ENCODE measurements at places on chromosomes 11 and 22.
A peak's percentile ranks its signal among the peaks of the same experiment; 100 is the strongest.

DNA sequence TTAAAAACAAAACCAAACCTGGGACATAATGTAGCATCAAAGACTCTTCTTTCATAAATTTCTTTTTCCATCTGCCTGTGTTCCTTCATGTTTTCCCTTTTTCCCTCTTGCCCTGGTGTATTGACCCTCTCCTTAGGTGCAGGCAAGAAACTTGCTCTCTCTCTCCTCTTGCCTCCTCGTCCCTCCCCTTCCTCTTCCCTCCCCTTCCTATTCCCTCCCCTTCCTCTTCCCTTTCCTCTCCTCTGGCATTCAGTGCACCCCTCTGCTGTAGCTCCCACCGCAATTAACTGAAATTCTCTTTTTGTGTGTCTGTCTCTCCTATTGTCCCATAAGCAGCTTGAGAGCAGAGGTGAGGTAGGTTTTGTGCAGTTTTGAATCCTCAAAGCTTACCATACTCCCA is 49.9 kb downstream of the CSF2RB start:
- no peak for DNase-seq

DNA sequence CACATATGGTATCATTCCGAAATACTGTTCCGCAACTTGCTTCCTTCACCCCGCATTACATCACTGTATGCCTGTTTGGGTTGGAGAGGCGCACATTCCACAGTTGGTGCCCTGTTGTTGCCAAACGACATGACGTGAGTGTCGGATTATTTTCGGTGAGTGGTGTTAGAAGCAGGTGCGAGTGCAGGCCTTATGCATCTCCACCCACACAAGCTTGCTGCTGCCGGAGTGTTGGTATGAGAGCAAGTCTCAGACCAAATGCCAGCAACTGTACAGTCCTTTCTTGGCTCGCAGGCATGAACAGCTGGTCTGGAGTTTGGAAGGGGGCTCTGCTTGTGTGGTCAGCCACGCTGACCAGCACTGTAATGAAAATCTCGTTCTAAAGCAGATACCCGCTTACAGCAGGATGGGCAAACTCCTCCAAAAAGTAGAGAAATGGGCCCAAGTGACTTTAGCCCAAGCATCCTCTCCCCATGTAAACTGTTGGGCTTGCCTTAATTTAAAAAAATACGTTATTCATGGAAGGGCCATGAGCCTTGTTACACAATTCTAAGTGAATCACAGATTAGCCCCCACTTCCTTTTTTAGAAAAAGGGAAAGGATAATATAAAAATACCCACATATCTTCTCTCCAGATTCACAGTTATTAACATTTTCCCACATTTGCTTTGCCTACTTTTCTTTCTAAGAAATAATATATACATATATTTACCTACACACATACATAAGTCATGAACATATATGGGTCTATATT is 48.7 kb upstream of the OR9Q1 start:
- DNase-seq, result no peak

- DNase-seq, result no peak
These were observed 67.9 kb downstream of the CYB5R2 start for GRCh38 chr11:7605186-7605943.

DNA sequence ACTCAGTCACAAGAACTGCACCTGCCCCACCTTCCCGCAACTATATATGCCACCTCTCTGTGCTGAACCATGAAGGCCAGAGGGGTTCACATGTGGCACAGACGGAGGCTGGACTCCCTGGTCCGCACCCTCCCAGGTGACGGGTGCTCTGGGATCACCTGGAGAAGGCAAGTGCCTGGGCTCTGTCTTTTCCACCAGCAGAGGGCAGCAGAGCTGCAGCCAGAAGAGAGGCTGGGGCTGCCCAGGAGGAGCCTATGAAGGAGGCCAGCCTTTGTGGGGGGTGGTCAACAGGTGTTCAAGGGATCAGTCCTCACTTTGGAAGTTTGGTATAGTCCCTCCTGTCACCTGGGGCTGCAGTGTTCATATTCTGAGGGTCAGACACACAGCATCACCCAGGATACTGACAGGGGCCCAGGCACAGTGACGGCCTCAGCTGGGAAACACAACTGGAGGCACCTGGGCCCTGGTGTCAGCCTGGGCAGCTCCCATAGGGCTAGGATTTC is 39.2 kb upstream of the IGLL5 start:
- peak; percentile 42 for DNase-seq

GRCh38 chr22:28817919-28818859 is 17.8 kb upstream of the XBP1 start:
- no peak for DNase-seq

- DNase-seq, result peak; percentile 36
These were observed 101.1 kb downstream of the ATXN10 start for GRCh38 chr22:45772743-45773142.

- no peak for DNase-seq
These were observed 39.5 kb downstream of the ELFN2 start for GRCh38 chr22:37387793-37388192.

DNA sequence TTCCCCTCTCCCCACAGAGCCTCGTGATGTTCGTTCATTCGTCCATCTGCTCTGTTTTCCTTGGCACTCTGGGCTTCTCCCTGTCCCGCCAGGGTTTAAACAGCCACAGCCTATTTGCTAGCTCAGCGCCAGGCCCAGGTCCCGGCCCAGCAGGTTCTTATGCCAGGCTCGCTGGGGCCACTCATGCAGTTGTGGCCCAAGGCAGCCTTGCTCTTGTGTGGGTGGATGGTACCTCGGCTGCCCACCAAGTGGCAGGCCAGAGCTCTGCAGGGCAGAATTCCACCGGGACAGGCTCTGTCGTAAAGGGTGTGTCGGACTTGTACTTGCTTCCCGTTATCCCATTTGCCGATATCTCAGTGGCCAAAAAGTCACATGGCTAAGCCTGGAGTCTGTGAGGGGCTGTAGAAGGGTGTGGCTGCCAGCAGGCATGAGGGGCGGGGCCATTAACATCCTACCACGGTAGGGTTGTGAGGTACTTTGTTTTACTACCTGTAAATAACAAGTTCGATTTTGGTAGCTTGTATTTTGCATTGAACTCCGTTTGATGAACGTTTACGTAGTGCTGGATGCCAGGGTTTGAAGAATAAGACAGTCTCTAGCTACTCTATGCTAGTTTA is 7.9 kb downstream of the FAM118A start:
- DNase-seq, result no peak

DNA sequence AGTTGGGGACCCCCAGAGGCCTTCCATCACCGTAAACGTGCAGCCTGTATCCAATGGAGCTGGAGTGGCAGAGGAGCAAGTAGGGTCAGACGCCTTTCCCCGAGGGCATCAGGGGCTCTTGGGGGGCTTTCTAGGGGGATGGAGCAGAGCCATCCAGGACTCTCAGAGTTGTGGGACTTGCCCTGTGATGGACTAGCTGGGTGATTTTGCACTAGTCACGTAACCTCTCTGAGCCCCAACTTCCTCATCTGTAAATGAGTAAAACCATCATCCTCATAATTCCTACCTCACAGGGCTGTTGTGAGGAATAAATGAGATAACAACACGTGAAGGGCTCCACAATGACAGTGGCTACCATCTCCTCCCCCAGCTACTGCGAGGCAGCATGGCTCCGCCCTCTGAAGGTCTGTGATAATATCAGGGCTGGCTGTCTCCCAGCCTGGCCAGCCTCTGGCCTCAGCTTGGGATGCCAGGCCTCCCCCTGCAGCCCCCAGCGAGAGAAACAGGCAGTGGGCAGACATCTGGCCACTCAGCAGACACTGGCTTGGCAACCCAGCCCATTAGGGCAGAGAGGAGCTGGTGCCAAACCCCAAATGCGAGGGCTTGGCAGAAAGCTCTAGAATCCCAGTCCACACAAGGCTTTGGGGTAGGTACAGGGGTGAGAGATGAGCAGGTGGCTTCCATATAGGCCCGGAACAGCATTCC is 6.7 kb downstream of the USP2 start:
- no peak for DNase-seq

GRCh38 chr11:74226907-74227306 is 55.8 kb downstream of the PPME1 start:
- no peak for DNase-seq

- no peak for DNase-seq
These were observed 11.3 kb downstream of the GGTLC2 start for GRCh38 chr22:22655452-22656290.

DNA sequence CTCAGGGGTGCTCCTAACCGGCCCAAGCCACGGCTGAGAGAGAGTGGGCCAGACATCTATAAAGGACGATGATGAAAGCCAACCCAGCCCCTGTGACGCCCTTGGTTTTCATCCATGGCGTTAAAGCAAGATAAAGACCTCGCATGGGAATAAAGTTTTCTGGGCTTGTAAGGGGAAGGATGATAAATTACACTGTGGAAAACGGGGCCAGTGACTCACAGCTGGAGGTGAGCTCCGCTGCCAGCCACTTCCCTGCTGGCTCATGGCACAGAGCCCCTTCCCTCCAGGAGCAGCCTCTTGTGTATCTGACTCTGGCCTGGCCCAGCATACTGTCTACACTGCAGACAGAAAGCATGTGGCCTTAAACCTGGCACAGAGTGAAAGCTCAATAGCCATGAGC is 503.2 kb upstream of the B3GAT1 start:
- DNase-seq, result no peak

DNA sequence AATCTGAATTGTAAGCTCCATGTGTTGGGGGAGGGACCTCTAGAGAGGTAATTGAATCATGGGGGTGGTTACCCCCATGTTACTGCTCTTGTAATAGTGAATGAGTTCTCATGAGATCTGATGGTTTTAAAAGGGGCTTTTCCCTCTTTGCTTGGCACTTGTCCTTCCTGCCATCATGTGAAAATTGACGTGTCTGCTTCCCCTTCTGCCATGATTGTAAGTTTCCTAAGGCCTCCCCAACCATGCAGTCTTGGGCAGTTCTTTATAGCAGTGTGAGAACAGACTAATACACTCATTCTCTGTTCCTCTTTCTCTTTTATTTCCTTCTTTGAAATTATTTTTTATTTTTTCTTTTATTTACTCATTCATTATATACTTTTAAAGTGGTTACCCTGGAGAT is 239.4 kb downstream of the CSNK2A3 start:
- no peak for DNase-seq

- no peak for DNase-seq
These were observed 1179.0 kb downstream of the LRRC4C start for GRCh38 chr11:40280159-40281051.

DNA sequence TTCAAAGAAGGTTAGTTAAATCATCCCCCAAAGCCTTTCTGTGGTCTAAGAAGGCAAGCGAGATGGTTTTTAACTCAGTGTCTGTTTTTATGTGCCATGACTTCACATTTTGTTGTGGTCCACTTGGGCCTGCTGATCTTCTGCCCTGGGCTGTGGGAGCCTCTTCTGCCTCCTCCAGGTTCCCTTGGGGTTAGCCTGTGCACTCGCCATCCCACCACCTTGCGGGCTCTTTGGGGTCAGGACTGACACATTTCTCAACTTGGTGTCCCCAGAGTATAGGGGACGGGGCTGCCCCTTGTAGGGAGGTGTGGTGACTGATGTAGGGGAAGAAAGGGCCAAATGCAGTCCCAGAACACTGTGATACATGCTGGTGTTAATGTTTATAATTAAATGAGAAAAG is 207.0 kb downstream of the TBC1D22A start:
- DNase-seq, result peak; percentile 92

- DNase-seq, result no peak
These were observed 36.5 kb downstream of the GRIK4 start for GRCh38 chr11:120547811-120548681.

DNA sequence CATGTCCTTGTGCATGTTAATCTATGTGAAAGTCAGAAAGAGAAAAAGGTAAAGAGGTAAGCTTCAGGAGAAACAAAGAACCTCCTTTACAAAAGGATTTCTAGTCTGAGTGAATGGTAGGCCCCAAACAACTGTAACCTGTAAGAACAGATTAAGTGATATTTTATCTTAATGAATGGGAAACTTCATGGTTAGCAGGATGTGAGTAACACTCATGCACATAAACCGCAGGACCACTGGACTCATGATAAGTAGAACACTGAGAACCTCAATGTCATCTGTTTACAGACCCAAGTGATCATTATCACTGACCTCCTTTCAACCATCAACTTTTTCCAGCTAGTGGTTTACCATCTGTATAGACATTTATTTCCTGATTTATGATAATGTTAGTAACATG is 19.9 kb downstream of the OR8G5 start:
- DNase-seq, result no peak

DNA sequence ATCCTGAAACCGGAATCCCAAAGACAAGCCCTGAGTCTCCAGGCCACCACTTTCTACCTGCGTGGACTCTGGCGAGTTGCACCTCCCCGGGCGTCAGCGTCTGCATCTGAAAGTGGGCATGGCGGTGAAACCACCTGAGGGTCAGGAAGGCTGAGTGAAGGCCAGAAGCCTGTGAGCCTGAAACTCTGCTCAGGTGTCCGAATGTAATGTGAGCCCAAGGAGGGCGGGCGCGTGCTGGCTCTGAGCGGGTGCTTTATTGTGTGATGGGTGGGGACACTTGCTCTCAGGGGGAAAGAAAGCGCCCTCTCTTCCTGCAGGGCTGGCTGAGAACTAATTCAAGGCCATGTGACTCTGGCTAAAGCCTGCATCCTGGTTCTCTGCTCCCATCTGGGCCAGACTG is 135.6 kb downstream of the ST3GAL4 start:
- no peak for DNase-seq

GRCh38 chr22:27419473-27419872 is 382.1 kb downstream of the MN1 start:
- no peak for DNase-seq

GRCh38 chr11:33413301-33413700 is 156.1 kb downstream of the HIPK3 start:
- no peak for DNase-seq

GRCh38 chr11:118223992-118224391 is 819 bp downstream of the JAML start:
- no peak for DNase-seq
